Keratinocyte (primary cell): ENCODE measurements at places on chromosomes 7 and 10. TPM values are rescaled to one million over a fixed set of nuclear protein-coding genes. Genes with fewer than 3 reads are reported as not detected.

Gene SNCG
- 6.8 to 13.1 TPM (median 7.2 TPM) in 3 replicates for polyA plus RNA-seq

Gene C10orf90
- not detected in 3 replicates for polyA plus RNA-seq

Gene ACTL6B
- polyA plus RNA-seq = not detected in 3 replicates

Gene CYP26C1
- polyA plus RNA-seq = not detected in 3 replicates

Gene GATA3
- polyA plus RNA-seq = 1.7 to 7.7 TPM (median 4.0 TPM) in 3 replicates

Gene EPHB6
- polyA plus RNA-seq = 0.59 to 3.0 TPM (median 1.9 TPM) in 3 replicates

Gene ADARB2
- polyA plus RNA-seq = 0.06 to 0.13 TPM in 2 of 3 replicates, not detected in the other

Gene GHRHR
- polyA plus RNA-seq = not detected in 3 replicates

Gene DLG5
- 9.5 to 35.9 TPM (median 17.2 TPM) in 3 replicates for polyA plus RNA-seq

Gene LIPK
- 0.23 to 1.3 TPM (median 0.56 TPM) in 3 replicates for polyA plus RNA-seq

Gene CLRN3
- not detected in 3 replicates for polyA plus RNA-seq

Gene DHTKD1
- polyA plus RNA-seq = 7.8 to 19.5 TPM (median 12.8 TPM) in 3 replicates

- no peak for DNase-seq
Observed at GRCh38 chr7:36667007-36667745, 57.1 kb downstream of the AOAH start.

- DNase-seq = no peak
Observed at GRCh38 chr10:5976512-5977470, 552 bp downstream of the IL15RA start.

GRCh38 chr10:9766762-9767161 is 1250.9 kb upstream of the CELF2 start:
- no peak for DNase-seq

DNA sequence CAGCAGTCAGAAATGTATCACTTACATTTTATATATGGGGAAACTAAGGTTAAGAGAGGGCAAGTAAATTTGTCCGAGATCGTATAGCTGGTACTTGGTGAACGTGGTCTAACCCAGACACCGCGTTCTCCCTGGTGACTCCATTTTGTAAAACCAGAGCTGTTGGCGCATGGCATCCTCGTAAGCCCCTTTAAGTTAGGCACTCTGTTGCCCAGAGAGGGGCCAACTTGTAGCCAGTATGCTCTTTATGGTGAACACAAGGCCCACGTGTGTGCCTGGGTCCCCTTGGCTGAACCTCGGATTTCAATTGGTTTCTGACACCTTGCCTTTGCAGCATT is 39.7 kb upstream of the ZNF518A start:
- no peak for DNase-seq

- DNase-seq = no peak
Observed at GRCh38 chr10:33262871-33263270, 71.6 kb downstream of the NRP1 start.

- DNase-seq = no peak
Observed at GRCh38 chr7:32056767-32057166, 13.4 kb downstream of the PDE1C start.

- DNase-seq = no peak
Observed at GRCh38 chr10:82464966-82465365, 590.0 kb downstream of the NRG3 start.

DNA sequence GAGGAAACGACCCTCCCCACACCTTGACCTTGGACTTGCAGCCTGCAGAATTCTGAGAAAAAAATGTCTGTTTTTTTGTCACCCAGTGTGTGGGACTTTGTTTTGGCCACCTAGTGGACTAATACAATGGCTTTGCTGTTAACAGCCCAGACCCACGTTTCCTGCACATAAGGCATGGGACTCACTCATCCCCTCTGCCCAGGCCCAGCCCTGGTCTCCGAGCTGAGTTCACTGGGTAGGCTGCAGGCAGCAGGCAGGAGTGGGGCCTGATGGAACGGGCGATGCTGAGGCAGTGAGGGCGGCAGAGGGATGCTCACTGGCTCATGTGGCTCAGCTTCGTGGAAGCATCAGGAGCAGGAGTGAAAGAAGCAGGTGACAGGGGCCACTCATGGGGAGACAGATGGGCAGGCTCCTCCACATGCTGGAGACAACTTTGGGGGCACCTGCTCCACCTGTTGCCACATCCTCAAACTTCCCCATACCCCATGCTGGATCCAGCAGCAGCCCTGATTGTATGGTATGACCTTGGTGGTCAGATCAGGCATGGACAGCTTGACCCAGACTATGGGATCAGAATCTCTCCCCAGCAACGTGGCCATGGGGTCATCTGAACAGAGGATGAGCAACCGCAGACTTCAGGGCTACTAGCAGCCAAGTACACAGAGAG is 65.8 kb upstream of the ANTXRL start:
- no peak for DNase-seq

- no peak for DNase-seq
Observed at GRCh38 chr7:150361807-150362621, 6.6 kb upstream of the REPIN1 start.

- no peak for DNase-seq
Observed at GRCh38 chr7:2325162-2325561, 10.9 kb upstream of the SNX8 start.

DNA sequence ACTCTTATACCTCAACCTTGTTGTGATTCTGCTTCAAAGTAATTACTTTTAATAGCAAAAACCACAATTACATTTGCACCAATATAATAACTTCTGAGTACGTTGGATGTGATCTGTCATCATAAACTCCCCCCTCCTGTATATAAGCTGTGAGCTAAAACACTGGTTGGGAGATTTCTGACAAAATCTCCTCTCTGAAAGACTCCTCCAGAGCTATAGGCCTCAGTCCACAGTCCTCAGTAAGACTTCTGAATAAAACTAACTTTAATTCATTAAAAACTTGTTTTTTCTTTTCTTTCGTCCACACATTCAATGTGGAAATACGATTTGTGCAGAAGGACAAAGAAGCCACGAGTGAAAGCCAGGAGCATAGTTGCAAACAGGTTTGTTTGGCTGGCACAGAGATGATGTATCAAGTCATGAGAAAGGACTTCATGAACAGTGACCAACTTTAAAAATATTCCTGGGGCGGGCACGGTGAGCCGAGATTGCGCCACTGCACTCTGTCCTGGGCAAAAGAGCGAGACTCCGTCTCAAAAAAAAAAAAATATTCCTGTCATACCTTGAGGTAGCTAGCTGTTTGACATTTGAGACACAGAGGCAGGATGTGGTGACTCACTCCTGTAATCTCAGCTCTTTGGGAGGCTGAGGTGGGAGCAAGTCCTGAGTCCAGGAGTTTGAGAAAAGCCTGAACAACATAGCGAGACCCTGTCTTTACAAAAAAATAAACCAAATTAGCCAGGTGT is 91.1 kb upstream of the ARHGAP21 start:
- peak; percentile 61 for DNase-seq

DNA sequence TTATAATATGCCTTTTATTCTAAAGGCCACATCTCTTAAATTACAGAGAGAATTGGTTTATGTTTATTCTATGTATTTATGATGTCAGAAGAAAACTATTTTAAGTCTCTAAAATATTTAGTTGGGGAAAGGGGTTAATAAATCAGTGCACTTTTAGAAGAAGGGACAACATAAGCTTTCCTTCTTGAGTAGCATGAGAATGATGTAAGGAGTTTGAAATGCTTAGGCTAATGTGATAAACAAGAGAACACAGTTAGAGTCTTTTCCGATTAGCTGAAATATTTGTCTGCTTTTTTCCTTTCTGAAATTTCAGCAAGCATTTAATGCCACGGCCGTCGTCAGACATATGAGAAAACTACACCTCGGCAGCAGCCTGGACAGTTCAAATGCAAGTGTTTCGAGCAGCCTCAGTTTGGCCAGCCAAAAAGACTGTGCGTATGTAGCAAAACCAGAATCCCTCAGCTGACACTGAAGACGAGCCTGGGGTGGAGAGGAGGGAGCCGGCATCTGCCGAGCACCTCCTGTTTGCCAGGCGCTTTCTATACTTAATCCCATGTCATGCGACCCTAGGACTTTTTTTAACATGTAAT is 176.2 kb downstream of the CCDC3 start:
- DNase-seq = no peak

DNA sequence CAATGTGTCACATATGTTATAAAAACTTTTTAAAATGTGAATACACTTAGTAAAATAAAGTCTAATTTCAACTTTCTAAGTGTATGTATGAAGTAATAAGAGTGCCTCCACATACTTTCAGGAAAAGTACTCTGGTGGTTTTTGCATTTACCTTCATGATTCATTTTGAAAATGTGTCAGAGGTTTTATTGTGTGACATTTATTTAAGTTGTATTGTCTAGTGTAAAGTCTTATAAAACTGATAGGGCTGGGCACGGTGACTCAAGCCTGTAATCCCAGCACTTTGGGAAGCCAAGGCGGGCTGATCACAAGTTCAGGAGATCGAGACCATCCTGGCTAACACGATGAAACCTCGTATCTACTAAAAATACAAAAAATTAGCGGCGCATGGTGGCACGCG is 226.5 kb downstream of the ITGB1 start:
- no peak for DNase-seq

DNA sequence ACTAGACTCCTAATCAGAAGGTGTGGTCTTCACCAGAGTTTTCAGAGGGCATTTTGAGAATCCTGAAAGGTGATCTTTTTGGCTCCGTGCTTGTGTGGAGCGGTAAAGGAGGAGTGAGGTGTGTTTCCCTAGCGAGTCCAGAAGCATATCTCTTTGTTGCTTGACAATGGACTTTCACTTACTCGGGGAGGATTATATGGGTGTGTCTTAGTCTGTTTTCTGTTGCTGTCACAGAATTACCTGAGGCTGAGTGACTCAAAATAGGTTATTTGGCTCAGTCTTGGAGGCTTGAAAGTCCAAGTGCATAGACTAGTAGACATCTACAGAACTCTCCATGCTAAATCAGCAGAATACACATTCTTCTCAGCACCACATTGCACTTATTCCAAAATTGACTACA is 57.9 kb downstream of the AKR1C4 start:
- DNase-seq = no peak

- no peak for DNase-seq
Observed at GRCh38 chr10:102120991-102121738, 997 bp upstream of the LDB1 start.

- DNase-seq = no peak
Observed at GRCh38 chr7:151415375-151416105, 5.7 kb upstream of the WDR86 start.

DNA sequence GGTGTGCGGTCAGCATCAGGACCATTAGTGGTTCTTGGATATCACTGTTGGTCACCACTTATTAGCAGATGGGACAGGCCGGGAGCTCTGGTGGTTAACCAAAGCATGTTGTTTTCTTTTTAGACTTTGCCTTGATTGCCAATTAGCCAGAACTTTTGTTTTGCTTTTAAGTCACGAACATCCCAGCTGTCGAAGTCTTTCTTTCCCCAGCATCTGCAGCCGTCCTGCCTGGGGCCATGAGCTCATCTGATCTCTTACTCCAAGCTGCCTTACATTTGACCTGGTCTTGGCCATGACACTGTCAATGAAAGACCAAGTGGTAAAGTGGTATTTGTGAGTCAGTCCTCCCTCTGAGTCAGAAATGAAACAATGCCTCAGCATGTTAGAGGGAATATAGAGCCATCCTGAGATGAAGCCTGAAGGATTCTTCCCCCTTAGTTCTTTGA is 53.9 kb upstream of the CREB5 start:
- DNase-seq = peak; percentile 25

DNA sequence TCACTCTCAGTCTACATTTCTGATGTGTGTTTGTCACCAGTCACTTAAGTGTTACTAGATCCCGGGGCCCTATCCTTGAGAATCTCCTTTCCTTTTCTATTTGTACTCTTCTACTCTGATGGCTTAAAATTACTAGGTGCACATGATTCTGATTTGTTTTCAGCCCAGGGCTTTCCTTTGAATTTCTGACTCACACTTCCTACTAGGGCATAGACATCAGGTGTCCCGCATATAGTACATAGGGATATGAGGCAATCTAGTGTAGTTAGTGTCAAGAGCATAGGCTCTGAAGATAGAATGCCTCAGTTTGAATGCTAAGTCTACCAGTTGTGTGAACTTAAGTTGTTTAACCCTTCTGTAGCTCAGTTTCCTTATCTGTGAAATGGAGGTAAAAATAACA is 49.4 kb upstream of the LRRN3 start:
- DNase-seq = no peak

DNA sequence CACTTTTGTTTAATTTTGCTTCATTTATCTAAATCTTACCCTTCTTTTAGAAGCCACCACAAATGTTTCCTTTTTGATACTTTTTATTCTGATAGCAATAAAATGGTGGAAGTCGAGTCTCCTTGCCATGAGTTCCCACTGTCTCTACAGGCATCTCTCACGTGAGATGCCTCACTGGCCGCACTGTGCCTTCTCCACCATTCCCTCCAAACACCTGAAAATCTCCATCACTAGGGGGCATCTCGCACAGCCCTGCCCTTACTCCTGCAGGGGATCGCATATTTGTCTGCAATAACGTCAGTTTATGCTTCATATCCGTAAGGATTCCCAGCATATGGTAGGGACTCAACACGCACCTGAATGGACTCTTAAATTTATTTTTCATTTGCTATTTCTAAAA is 56.3 kb upstream of the NCAPG2 start:
- no peak for DNase-seq

DNA sequence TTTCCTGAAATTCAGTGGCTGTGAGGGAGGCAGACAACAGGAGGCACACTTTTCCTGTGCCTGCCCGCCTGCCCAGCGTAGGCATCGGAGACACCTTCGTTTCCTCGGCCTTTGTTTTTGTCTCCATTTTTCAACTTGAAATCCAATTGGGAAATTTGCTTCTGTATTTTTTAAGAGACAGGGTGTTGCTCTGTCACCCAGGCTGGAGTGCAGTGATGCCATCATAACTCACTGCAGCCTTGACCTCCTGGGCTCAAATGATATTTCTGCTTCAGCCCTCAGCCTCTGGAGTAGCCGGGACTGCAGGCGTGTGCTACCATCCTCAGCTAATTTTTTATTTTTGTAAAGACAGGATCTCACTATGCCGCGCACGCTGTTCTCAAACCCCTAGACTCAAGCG is 116.8 kb downstream of the CYTH3 start:
- no peak for DNase-seq

- DNase-seq = no peak
Observed at GRCh38 chr10:127585519-127586023, 36.5 kb downstream of the NPS start.

DNA sequence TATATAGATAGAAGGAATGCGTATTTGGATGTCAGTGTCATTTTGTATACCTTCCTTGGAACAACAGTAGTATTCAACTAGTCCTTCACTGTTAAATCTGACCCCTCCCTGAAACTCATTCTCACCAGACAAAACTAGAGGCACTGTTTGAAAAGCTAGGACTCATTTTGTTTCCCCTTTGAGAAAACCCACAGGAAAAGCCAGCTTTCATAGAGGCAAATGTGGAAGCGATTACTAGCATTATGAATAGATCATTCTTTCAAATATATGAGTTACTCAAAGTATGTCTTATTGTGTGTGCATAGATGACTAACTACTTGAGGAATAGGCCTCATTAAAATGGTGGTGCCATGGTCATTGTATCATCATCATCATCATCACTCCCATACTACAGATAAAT is 1.9 kb upstream of the ASB15 start:
- DNase-seq = no peak

DNA sequence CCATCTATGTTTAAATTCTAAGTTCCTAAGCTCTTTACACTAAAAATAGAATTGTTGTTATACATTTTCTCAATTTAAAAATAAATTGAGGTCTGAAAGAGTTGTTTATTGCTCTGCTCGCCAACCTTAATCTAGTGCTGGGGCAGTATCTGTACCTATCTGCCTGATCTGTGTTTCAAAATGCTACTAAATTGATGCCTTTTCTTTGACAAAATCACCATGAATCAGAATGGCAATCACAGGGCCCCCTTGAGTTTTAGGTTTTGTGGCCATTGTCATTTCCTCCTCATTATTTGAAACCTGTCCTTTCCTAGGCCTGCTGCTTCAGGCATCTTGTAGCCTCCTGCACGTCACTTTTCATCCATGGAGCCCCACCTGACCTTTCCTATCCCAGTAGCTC is 301.5 kb downstream of the EXOC4 start:
- DNase-seq = no peak
